ENCODE measurements at places on chromosomes 2 and 18.

- H3K4me3 ChIP-seq: no peak overlapping the region
- H3K27me3 ChIP-seq: peaks cover 7% of the 10 kb centered on the region
- H3K4me1 ChIP-seq: no peaks in the 10 kb centered on the region
- DNase-seq: peak; percentile 16
These were observed 18.5 kb upstream of the CCDC93 start for GRCh38 chr2:118032169-118033013.

- peaks cover 3% of the 10 kb centered on the region for H3K36me3 ChIP-seq
- peaks cover 4% of the 10 kb centered on the region for H3K27me3 ChIP-seq
- DNase-seq: no peak
These were observed 163.7 kb downstream of the PTGR3 start for GRCh38 chr18:75045272-75045671.

- peaks cover 4% of the 10 kb centered on the region for H3K36me3 ChIP-seq
- H3K27me3 ChIP-seq: no peaks in the 10 kb centered on the region
- peaks cover 9% of the 10 kb centered on the region for H3K4me1 ChIP-seq
- no peak for DNase-seq
These were observed 11.2 kb downstream of the ANKAR start for GRCh38 chr2:189685540-189686229.

GRCh38 chr18:26017929-26018328, 72.5 kb downstream of the SS18 start:
- no peak overlapping the region for H3K4me3 ChIP-seq
- H3K27me3 ChIP-seq: no peaks in the 10 kb centered on the region
- no peak for DNase-seq
- H3K4me1 ChIP-seq: no peaks in the 10 kb centered on the region

DNA sequence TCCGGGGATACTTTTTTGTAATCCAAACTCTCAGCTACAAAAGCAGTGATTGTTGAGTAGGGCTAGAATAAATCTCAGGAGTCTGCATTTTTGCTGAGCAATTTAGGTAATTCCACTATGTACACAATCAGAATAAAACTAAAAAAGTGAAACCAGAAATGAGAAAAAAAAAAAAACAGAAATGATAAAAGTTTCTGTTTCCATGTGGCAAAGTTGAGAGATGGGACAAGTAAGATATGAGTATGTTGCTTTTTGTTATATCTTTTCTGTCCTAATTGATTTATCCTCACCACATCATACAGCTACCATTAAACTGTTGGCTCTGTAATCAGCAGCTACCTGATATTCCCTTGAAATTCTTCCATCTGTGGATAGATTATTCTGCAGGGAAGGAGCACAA, 92.7 kb downstream of the VWC2L start:
- no peak overlapping the region for H3K27ac ChIP-seq
- no peak for DNase-seq
- no peaks in the 10 kb centered on the region for H3K4me1 ChIP-seq
- no peak overlapping the region for H3K4me3 ChIP-seq
- no peaks in the 10 kb centered on the region for H3K27me3 ChIP-seq
- no peaks in the 10 kb centered on the region for H3K36me3 ChIP-seq

DNA sequence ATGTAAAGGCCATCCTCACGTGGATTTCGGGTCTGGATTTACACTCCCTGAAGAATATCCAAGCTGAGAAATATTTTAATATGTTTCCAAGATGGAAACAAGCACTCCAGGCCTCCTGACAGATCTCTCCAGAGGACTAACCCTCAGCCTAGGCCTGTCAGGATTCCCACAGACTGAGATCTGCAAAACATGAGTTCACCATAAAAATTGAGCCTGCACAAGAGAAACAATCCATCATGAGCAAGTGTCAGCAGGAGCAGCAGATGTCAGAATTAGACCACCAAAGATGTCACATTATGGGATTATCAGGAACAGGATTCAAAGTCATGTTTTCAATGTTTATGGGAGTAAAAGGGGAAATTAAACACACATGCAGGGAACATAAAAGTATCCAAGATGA, 191.3 kb downstream of the TFCP2L1 start:
- no peaks in the 10 kb centered on the region for H3K27me3 ChIP-seq
- no peak overlapping the region for H3K27ac ChIP-seq
- no peak for DNase-seq
- no peak overlapping the region for H3K4me3 ChIP-seq
- no peaks in the 10 kb centered on the region for H3K36me3 ChIP-seq
- H3K4me1 ChIP-seq: no peaks in the 10 kb centered on the region

GRCh38 chr2:152762202-152762601, 43.8 kb downstream of the ARL6IP6 start:
- H3K4me1 ChIP-seq: no peaks in the 10 kb centered on the region
- H3K27me3 ChIP-seq: no peaks in the 10 kb centered on the region
- no peak overlapping the region for H3K27ac ChIP-seq
- no peak for DNase-seq
- H3K4me3 ChIP-seq: no peak overlapping the region

GRCh38 chr18:2970772-2971659, 41.9 kb downstream of the LPIN2 start:
- H3K27me3 ChIP-seq: peaks cover 11% of the 10 kb centered on the region
- H3K27ac ChIP-seq: peak overlapping the region; percentile 96
- H3K4me3 ChIP-seq: peak overlapping the region; percentile 86
- H3K4me1 ChIP-seq: peaks cover 82% of the 10 kb centered on the region
- peak; percentile 66 for DNase-seq

GRCh38 chr2:20410556-20411277, 36.2 kb upstream of the RHOB start:
- H3K4me3 ChIP-seq: no peak overlapping the region
- H3K27me3 ChIP-seq: no peaks in the 10 kb centered on the region
- H3K36me3 ChIP-seq: peaks cover 10% of the 10 kb centered on the region
- no peak overlapping the region for H3K27ac ChIP-seq
- peaks cover 7% of the 10 kb centered on the region for H3K4me1 ChIP-seq
- DNase-seq: no peak

- DNase-seq: no peak
- H3K36me3 ChIP-seq: no peaks in the 10 kb centered on the region
- H3K27me3 ChIP-seq: peaks cover 12% of the 10 kb centered on the region
- no peak overlapping the region for H3K4me3 ChIP-seq
- peaks cover 57% of the 10 kb centered on the region for H3K4me1 ChIP-seq
These were observed 87.7 kb downstream of the GATA6 start for GRCh38 chr18:22257022-22257543.

GRCh38 chr2:207239754-207240494, 74.2 kb upstream of the KLF7 start:
- no peak overlapping the region for H3K27ac ChIP-seq

DNA sequence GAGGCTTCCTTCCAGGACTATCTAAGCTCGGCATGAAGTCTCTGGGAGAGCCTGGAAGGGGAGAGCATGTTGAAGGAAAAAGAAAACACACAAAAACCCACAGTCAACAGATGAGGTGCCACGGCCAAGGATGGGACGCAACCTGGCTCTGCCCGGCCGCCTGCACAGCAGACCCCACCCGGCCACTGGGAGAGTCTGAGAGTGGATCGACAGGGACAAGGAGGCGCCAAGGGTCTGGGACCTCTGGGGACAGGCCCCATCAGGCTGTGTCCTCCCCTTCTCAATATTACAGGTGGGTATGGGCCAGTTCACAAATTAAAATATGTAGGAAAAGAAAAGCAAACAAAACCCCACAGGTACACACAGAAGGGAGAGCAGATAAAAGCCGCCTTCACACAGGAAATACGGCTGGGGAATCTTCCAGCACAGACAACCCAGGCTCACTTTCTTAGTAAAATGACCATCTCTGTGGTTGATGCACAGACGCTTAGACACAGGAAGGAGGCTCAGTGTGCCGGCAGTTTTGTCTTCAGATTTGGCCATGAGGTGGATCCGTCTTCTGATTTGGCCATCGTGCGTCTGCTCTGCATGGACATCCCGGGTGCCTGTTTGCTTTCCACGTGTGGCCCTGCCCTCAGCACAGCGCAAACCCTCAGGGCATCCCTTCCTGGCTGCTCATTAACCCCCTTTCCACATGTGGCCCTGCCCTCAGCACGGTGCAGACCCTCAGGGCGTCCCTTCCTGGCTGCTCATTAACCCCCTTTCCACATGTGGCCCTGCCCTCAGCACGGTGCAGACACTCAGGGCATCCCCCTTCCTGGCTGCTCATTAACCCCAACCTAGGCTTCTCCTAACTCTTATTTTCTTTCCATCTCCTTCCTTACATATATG, 138.4 kb downstream of the EIPR1 start:
- no peak overlapping the region for H3K27ac ChIP-seq
- H3K27me3 ChIP-seq: peaks cover 6% of the 10 kb centered on the region
- DNase-seq: no peak
- H3K4me1 ChIP-seq: peaks cover 44% of the 10 kb centered on the region
- H3K36me3 ChIP-seq: no peaks in the 10 kb centered on the region

DNA sequence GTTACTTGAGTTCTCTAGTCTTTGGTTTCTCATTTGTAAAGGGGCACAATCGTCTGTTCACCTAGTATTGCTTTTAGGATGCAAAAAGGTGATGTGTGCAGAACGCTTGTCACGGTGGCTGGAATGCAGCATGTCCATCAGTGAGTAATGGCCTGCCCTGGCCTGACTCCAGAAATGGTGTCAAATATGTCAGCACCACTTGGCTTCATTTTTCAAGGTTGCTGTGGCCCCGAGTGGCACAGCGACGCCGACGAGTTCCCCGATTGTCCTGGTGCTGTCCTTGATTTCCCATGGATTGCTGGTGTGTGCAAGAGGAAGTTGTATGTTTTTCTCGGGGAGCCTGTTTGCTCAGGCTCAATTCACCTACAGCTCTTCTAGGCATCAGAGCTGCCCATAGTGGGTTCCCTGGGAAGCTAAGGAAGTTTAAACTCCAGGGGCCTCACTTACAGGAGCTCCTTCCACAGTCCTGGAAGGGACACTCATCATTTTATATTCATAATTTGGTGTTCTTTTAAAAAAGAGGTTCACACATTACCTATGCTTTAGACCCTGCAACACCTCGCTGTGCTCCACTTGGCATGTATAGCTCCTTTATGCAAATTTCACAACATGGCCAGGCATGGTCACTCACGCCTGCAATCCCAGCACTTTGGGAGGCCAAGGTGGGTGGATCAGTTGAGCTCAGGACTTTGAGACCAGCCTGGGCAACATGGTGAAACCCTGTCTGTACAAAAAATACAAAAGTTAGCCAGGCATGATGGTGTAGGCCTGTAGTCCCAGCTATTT, 25.6 kb upstream of the ZNF407 start:
- no peak for DNase-seq
- no peaks in the 10 kb centered on the region for H3K4me1 ChIP-seq
- peaks cover 2% of the 10 kb centered on the region for H3K27me3 ChIP-seq
- no peak overlapping the region for H3K27ac ChIP-seq
- no peaks in the 10 kb centered on the region for H3K36me3 ChIP-seq
